ENCODE measurements at places on chromosomes 7 and 10. TPM values are rescaled to one million over a fixed set of nuclear protein-coding genes. Genes with fewer than 3 reads are reported as not detected.

GRCh38 chr10:127525686-127526085, 23.4 kb upstream of the NPS start:
- DNase-seq: no peak

DNA sequence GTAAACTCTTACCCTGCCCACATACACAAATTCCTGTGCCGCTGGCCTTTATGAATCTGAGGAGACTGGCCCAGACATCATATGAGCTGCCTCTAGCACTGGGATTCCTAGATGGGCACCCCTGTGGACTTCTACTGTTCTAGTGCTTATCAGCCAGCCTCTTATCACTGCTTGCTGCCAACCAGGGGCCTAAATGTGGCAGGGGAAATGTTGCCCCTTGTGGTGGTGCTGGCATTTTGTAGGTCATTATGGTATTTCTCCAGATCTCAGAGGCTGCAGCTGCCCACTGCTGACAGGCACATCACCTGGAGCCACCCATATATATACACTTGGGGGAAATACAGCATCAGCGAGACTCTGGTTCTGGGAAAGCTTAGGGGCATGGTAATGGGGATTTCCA, 5.4 kb downstream of the SFR1 start:
- DNase-seq: no peak

DNA sequence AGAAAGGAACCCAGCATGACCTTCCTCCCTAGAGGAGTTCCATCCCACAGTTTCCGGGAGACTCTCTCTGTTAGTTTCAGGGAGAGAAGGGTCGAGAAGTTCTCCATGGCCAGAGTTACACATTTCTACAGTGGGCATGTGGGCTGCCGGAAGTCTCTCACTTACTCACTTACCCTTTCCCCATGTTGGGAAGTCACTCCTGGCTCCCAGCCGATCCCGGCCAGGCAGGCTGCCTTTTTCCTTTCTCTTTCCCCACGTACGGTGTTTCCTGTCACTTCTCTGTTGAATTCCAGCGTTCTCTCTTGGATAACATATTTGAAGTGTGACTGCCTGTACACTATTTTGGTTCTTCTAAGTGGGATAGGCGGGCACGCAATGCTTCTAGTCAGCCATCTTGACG, 3.5 kb downstream of the TEX36 start:
- DNase-seq: no peak

Gene PDK4
- 0.42 TPM for total RNA-seq

GRCh38 chr7:9961161-9961922, 1012.3 kb upstream of the PHF14 start:
- DNase-seq: no peak

Gene RNF133
- total RNA-seq: 0.68 TPM

DNA sequence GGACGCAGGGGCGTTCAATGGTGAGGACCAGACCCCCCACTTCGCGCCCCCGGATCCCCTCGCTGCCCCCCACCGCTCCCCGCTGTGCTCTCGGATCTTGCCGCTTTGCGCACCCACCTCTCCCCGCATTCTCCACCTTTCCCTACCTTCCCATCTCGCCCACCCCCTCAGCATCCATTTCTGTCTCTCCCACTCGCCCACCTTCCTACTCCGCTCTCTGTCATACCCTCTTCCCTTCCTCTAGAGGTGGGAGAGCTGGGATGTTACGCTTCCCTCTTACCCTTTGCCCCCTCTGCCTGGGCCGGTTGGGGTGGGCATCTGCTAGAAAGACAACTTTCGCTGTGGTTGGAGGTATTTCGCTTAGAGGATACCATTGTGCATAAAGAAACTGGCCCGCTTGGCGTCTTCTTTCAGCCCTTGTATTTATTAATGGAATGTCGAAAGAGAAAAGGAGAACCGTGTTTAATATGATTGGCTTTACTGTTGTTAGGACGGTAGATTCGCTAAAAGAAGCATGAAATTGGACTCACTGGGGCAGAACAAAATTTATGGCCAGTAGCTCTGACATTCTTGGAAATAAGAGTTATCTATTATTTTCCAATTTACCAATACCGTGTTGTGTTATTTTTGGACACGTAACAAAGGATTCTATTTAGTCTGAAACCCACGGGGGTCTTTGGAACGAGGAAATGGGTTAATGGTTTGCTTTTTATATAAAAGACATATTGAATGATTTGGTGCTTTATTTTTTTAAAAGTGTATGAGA, 873 bp downstream of the PRKAR2B start:
- DNase-seq: no peak

- DNase-seq: no peak
Measured at GRCh38 chr10:45515630-45516029, 141.6 kb downstream of the ALOX5 start.

- no peak for DNase-seq
Measured at GRCh38 chr7:116499168-116500077, at the start of gene CAV2. Gene CAV2 (plus strand): TSS chr7:116499738. CDS start chr7:116499782, 44 bp downstream.

Gene AKR1C4
- total RNA-seq: not detected

- no peak for DNase-seq
Measured at GRCh38 chr7:150934045-150934766, 43.9 kb downstream of the KCNH2 start.

- DNase-seq: no peak
Measured at GRCh38 chr10:76962851-76963250, 674.8 kb downstream of the KCNMA1 start.

Gene GPR141
- total RNA-seq: not detected

GRCh38 chr7:150620617-150621371, 11.4 kb downstream of the GIMAP6 start:
- no peak for DNase-seq

Gene WIPF3
- 0.68 TPM for total RNA-seq

- DNase-seq: no peak
Measured at GRCh38 chr7:29588900-29589696, 25.5 kb downstream of the PRR15 start.

Gene OR2A42
- 0.07 TPM for total RNA-seq

Gene GIMAP6
- total RNA-seq: 0.34 TPM

Gene RET
- 0.27 TPM for total RNA-seq

GRCh38 chr10:131242007-131242406, 69.5 kb downstream of the TCERG1L start:
- no peak for DNase-seq

DNA sequence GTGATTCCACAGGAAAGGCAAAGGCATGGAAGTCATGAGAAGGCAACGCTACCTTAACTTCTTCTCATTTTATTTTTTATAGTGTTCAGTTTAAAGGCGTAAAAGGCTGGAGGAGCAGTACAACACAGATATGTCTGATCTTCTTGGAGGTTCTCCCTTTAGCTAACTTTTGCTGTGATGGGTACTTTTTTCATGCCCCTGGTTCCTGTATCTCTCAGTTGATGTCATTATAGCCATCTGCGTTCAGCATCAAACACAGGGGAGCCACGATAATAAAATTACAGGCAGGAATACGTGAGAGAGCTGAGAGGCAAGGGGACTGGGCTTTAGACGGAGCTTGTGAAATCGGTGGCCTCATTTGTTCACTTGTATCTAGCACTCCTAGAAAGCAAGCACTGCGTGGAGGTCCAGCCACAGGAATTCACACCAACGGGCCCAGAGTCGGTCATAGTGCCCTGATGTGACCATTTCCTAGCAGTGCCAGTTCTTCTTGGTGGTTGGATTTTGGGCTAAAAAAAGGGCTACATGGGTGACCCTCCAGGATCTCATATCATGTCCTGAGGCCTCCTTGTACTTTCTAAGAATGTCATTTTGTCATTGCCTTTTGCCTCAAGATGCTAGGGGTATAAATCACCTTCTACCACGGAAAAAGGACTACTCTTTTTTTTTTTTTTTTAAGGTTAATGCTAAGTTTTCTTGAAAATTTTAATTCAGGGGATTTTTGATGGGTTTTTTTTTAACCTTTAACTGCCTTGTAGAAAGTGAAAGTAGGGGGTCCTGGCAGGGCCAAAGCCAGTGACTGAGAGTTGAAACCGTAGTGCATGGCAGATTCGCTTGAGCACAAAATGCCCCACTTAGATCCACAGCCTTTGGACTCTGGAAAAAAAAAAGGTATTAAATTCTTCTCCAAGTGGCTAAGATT, 191.5 kb downstream of the CELF2 start:
- DNase-seq: no peak

DNA sequence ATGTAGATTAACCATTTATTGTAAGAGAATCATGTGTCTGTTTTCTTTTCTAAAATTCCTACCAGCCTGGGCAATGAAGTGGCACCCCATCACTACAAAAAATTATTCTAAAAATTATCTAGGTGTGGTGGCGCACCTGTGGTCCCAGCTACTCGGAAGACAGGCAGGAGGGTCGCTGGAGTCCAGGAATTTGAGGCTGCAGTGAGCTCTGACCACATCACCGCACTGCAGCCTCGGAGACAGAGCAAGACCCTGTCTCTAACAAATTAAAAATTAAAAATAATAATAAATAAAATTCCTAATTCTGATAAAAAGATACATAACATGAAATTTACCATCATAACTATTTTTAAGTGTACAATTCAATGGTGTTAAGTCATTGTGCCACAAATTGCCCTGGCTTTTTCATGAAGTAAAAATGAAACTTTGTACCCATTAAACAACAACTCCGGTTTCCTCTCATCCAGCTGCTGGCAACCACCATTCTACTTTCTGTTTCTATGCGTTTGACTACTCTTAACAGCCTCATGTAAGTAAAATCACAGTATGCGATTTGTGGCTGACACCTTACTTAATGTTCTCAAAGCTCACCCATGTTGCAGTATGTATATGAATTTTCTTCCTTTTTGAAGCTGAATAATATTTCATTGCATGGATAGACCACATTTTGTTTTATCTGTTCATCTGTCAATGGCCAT, 20.6 kb upstream of the USP6NL start:
- DNase-seq: no peak

Gene ZNF727
- not detected for total RNA-seq

GRCh38 chr7:80614851-80615271, 23.6 kb upstream of the CD36 start:
- DNase-seq: no peak

DNA sequence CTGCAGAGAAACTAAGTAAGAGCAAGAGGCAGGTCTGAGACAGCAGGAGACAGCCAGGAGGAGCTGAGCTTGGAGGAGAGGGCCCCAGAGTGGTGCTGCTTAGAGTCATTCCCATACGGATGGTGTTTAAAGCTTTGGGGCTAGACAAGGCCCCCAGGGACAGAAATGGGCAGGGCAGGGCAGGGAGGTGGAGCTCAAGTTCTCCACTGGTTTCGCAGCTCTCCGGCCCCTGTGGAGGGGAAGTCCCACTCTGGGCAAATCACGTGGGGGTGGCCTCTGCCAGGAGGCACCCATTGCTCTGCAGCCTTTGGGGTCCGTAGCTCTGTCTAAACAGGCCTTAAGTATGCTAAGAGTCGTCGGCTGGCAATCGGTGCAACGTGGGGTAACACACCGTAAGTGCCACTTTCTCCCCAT, 1.0 kb upstream of the PTPRE start:
- DNase-seq: no peak

- DNase-seq: no peak
Measured at GRCh38 chr10:97213431-97213830, 27.7 kb upstream of the SLIT1 start.

GRCh38 chr10:20948686-20949327, 51.7 kb upstream of the NEBL start:
- DNase-seq: no peak

Gene SLC13A1
- total RNA-seq: not detected

DNA sequence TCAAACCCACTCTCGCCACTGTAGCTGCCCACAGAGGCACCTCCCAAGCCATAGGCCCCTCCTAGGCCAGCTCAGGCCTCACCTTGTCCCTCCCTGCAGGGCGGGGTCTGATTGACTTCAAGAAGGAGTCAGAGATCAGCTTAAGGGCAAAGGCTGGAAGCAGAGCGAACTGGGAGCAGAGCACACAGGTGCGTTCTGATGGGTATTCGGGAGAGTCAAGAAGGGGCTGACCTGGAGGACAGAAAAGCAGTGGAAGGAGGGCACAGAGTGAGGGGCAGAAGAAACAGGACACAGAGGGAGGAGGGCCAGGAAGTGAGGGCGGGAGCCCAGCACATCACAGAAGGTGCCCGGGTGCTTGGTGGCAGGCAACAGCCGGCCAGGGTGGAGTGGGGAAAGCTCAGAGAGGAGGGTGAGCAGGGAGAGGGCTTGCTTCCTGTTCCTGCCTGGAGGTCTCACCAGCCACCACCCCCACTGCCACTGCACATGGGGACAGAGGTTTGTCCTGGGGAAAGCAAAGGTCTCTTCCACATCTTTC, at the start of gene AOC1:
AOC1 (plus strand) TSS at position 147 of the 535 bp plus-strand sequence. CDS start 3,954 bp downstream, outside the sequence.
- no peak for DNase-seq

DNA sequence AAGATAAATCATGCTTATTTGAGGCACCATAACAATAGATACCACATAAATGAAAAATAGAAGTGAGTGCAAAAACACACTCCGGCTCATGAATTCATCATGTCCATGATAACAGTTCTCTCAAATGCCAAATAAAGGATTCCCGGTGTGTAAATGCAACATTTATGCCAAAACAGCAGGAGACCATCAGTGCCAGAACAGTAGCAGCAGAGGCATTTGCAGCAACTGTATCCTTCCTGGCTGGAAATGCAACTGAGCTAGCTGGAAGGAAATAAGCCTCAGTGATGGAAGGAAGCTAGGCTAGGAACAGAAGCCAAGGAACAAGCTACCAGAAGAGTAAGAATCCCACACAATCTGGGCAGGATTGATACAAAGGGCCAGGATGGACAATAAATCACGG, 79.9 kb upstream of the THSD7A start:
- DNase-seq: no peak

DNA sequence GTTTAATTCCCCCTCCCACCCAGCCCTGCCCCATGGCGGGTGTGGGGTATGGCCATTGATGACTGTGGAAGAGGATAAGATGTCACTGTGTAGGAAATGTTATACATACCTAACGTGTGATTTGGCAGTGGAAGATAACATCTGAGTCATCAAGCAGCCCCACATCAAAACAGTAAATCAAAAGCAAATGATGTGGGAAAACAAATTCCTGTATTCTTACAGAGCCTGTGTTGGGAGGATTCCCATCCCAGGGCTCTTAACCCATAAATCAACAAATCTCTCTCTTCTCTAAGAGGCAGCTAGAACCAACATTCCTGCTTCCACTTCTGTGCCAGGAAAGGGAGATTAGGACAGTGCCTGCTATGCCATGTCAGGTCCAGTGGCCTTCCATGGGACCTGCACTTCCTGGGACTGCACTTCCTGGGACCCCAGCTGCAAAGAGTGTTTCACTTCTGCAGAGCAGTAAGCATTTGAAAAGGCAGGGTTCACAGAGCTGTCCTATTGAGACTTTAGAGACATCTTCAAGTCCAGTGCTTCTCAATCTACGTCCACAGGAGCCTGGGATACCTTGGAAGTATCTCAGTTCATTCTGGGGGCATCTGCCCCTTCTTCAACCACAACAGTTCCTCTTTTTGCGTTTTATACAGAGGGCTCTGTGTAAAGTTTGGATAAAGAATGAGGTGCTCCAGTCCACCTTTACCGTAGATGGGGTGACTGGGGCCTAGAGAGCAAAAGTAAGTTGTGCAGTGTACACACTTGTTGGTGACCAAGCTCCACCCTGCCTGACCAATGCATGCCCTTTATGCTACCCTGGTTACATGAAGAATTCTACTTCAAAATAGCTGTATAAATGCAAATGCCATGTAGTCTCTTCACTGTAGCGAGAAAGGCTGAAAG, 45.7 kb downstream of the ATXN7L1 start:
- DNase-seq: peak; percentile 87

DNA sequence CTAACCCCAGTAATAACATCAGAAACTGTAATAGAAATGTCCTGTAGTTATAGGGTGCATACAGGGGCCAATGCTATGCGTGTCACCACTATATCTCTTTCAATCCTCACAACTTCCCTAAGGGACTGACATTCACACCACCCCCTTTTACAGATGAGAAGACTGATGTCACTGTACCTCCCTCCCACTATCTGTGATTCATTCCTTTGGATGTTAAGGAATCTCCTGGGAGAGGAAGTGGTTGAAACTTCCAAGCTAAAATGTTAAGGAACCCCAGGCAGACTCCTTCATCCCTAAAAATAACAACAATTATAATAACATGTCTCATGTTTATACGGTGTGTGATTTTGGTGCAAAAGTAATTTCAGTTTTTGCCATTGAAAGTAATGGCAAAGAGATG, 5.4 kb downstream of the COL13A1 start:
- peak; percentile 56 for DNase-seq
